ENCODE measurements at places on chromosomes 6 and 20. TPM values are rescaled to one million over a fixed set of nuclear protein-coding genes. Genes with fewer than 3 reads are reported as not detected.

DNA sequence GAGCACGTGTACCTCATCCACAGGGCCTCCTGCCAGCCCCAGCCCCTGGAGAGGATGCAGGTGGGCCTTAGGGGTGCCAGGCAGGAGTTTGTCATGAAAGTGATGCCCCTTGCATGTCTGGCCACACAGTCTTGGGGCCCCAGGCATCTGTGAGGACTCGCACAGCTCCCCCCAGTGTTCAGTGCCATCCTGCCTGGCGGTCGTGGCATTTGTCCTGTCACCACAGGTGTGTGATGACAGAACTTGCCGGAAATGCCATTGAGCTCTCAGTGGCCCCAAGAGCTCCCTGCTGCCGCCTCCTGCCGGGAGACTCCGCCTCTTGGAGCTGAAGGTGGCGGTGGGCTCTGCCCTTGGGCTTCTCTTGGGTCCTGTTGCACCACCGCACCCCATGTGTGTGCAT, 30.6 kb upstream of the ADRM1 start:
- peak; percentile 63 for DNase-seq

- DNase-seq = no peak
Observed at GRCh38 chr6:40195428-40196134, 261.3 kb upstream of the MOCS1 start.

- DNase-seq = no peak
Observed at GRCh38 chr20:45833030-45833882, at the start of gene SNX21. Gene SNX21 (plus strand): TSS chr20:45833799. CDS start chr20:45833920, 121 bp downstream.

GRCh38 chr6:29769336-29769735, 46.1 kb downstream of the HLA-F start:
- no peak for DNase-seq

DNA sequence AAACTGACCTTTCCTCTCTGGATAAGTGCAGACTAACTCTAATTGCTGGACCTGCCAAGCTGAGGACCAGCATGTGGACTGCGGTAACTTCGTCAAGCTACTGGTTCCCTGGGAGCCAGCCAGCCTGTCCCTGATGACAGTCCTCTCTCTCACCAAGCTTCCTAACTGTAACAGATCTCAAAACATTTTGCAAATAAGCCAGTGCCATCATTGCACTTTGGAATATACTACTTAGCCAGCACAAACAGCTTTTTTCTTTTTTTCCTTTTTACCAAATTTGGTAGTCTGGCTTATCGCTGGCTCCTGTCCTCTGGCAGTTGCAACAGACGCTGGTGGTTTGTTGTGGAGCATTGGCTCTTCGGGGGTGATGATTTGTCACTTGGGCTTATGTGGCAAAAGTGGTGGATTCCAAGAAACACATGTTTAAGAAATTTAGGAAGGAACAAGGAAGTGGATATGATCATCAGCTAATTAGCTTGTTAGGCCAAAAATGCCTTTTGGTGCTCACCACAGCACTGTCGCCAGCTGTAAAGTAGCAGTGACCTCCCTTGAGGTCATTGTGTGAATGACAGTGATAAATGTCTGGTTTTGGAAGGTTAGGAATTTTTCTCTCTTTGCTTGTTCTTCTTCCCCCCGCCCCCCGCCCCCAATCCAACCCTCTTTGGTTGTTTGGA, 171.7 kb downstream of the CLIC5 start:
- no peak for DNase-seq

DNA sequence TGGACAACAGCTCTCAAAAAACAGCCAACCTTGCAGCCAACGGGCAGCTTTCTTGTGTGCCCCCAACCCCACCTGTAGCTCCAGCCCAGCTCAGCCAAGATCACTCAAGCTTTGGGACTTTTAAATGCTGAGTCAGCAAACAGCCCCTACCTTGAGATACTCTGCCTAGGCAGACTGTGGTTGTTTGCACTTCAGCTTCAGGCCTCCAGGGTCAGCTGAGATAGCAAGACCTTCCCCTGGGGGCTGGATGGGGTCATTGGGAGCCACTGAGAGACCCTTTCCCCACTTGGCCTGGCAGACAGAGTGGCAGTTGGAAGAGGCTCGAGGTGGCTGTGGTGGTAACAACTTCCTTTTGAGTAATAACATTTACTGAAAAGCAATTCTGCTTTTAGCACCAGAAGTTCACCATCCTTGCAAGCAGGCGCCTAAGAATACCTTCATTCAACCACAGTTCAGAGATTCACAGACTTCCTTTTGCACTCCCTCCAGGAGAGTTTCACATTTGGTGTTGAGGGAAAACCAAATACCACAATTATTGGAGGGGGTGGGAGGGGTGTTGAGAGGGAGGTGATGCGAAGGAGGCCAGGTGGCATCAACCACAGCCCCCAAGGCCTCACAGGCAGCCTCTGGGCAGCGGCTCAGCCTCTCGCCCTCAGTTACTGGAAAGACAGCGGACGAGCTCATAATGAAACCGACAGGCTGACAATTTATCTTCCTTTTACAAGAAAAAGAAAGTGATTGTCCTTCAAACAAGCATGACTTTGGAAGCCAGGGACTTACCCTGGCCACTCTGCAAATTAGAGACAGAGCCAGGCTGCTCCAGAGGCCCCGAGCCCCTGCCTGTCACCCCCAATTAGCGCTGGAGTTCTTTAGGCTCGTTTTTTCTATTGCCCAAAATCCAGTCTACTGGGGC, 148.1 kb downstream of the CEBPB start:
- DNase-seq = peak; percentile 46

DNA sequence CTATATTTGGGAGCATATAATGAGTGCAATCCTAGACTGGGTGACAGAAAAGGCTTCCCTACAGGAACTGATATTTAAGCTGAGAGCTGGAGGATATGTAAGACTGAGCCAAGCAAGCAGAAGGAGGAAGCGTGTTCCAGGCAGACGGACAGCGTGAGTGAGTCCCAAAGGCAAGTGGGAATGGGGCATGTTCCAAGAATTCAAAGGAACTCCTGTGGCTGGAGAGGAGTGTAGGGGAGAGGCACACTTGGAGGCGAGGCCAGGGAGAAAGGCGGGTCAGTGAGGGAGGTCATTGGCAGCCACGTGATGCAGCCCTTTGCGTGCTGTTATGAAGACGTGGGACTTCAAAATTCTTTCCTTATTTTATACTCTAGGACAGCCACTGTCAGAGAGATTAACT, 27.9 kb upstream of the SGK1 start:
- no peak for DNase-seq

- no peak for DNase-seq
Observed at GRCh38 chr6:152330961-152331360, 306.2 kb downstream of the SYNE1 start.

GRCh38 chr6:151413372-151414145, 22.2 kb upstream of the ZBTB2 start:
- DNase-seq = no peak

DNA sequence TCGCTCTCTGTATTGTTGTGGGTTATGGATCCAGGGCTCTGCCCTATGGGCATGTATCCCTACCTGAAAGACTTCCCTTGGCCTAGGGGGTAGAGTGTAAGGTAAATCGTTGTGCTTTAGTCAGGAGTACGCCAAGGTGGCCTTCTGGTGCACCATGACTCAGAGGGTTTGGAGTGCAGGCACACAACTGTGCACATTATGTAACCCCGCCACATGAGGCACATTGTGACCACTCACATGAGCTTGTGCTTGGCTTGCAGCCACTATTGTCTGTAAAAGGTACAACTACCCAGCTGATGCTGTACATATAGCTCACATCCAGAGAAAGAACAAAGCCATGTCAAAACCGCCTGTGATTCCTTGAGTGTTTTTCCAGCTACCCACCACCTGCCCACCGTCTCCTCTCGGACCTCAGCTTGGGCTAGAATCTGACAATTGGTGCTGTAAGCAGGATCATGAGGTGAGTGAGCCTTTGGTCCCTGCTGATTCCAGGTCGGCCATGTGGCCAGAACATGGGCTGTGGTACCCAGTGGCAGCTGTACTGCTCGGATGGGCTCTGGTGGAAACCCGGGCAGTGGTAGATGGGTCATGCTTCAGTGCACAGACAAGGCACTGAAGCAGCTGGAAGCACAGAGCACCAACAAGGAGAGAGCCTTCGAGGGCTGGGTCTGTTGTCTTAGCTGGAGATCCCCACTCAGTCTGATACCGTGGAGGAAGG, 33.8 kb downstream of the HDDC2 start:
- DNase-seq = no peak

- no peak for DNase-seq
Observed at GRCh38 chr20:60371384-60371783, 413.2 kb downstream of the CDH26 start.

DNA sequence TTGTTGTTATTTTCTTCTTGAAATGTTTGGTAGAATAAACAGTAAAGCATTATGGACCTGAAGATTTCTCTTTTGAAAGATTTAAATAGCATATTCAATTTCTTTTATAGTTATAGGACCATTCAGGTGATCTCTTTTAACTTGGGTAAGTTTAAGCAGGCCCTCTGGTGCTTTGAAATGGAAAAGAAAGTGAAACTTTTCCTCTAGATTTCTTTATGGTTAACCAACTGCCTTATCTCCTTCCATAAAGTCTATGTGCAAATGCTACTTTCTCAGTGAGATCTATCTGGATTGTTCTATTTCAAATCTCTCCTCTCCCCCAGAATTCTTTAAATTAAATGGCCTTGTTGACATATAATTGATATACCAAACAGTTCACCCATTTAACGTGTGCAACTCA, 54.0 kb downstream of the PHACTR2 start:
- DNase-seq = no peak

GRCh38 chr6:21137700-21138335, 455.7 kb upstream of the SOX4 start:
- DNase-seq = no peak

DNA sequence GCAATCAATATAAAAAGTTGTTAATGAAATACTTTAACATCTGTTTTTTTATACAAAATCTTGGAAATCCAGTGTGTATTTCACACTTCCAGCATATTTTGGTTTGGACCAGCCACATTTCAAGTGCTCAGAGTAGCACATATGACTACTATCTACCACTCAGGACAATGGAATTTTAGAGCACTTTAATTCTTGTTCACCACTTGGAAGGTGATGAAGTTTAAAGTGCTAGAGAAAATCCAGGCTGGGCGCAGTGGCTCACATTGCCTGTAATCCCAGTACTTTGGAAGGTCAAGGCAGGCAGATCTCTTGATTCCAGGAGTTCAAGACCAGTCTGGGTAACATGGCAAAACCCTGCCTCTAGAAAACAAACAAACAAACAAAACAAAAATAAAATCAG, 6.1 kb upstream of the SLC35B3 start:
- no peak for DNase-seq

- no peak for DNase-seq
Observed at GRCh38 chr6:76770281-76770680, 693.0 kb downstream of the HTR1B start.

DNA sequence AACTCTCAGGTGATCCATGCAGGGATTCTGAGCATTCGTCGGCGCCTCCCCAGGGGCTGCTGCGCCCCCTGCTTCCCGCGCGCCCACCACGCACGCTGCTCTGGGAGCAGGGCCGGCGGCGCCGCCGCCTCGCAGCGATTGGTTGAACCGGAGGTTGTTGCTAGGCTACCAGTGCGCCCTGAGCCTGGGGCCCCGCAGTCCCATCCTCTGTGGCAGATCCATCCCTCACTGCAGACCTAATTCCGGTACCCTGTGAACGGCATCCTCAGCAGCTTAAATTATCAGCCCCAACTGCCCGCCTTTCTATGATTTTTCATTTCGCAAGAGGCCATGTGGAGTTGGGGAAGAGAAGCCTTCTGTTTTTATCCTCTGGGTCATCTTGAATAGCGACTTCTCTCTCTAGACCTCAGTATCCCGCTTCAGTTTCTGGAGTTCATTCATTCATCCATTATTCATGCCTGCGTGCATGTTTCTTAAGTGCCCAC, 15.4 kb downstream of the PNPLA1 start:
- DNase-seq = no peak

GRCh38 chr6:118768904-118769325, 117.5 kb upstream of the CEP85L start:
- no peak for DNase-seq

- no peak for DNase-seq
Observed at GRCh38 chr20:45340236-45340847, 7.9 kb downstream of the SDC4 start.

GRCh38 chr20:6012179-6012578, 41.7 kb downstream of the LRRN4 start:
- DNase-seq = no peak

DNA sequence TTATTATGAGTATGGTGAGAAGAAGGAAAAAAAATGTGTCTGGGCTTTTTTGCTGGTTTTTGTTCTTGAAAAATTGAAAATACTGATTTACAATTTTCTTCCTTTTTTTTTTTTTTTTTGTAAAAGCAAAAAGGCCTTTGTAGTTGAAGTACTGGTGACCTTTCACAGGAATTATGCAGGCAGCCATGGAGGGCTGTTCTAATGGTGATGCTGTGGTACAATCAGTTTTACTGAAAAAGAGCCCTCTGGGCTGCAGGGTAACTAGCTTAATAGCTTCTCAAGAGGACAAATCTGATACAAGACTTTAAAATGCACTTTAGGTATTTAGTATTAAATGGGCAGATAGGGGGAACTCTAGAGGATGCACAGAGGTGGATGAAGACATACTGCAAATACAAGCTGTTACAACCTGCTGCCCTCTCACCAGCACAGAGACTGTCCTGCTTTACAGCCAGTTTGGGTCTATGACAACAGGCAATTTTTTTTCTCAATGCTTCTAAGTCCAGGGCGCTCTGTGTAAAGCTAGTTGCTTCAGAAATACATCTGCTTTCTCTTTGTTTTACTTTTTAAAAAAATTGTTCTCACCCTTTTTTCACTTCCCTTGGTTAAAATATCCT, 61.6 kb upstream of the HS3ST5 start:
- DNase-seq = no peak

DNA sequence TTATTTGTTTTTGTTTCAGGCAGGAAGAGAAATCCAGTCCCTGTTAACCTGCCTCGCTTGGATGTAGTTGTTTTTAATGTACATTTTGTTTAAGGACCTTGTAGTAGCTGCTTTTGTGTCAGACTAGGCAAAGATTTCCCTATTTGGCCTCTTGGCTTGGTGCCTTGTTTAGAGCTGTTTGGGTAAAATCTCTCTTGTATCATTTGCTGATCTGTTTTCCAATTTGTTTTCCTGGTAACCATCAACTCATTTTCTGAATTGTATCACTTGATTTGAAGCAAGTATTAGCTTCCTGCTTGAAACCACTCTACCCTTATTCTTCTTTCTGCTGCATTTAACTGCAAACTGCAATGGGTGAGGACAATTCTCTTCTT, 160.7 kb downstream of the ZFAND3 start:
- no peak for DNase-seq

FAM83D gene
- 21.8 TPM for total RNA-seq

PAK5 gene
- not detected for total RNA-seq

TMEM244 gene
- total RNA-seq = not detected

KIFC1 gene
- total RNA-seq = 42.8 TPM

UTRN gene
- total RNA-seq = 10.7 TPM

C20orf141 gene
- total RNA-seq = not detected

HMGCLL1 gene
- total RNA-seq = not detected

ARMH2 gene
- total RNA-seq = not detected

MYMX gene
- total RNA-seq = not detected

VIP gene
- not detected for total RNA-seq

CNKSR3 gene
- total RNA-seq = under 0.01 TPM

BPI gene
- not detected for total RNA-seq

SYNE1 gene
- 162 TPM for total RNA-seq
